Stimulated activated CD8-positive, alpha-beta memory T cell treated with anti-CD3 and anti-CD28 coated beads, Interleukin-15, amount 100 ng/mL, for 24 hours (primary cell): ENCODE measurements at places on chromosomes 4 and X.

DNA sequence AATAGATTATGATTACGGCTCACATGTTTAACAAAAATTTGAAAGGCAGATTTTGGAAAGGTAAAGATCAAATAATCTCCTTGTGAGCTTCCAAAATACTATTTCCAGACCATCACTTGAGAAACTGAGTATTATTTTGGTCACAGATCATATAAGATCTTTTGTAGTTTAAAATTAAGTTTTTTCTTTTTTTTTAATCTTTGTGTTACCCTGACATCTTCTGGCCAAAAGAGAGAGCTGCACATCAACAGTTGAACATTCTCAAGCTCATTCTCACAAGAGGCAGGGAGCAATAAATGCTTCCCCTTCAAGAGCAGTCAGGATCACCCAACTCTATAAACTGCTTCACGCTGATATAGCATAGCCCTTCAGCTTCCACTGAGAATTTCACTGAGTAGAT lies 15.9 kb downstream of the TMEM192 start:
- DNase-seq: no peak

DNA sequence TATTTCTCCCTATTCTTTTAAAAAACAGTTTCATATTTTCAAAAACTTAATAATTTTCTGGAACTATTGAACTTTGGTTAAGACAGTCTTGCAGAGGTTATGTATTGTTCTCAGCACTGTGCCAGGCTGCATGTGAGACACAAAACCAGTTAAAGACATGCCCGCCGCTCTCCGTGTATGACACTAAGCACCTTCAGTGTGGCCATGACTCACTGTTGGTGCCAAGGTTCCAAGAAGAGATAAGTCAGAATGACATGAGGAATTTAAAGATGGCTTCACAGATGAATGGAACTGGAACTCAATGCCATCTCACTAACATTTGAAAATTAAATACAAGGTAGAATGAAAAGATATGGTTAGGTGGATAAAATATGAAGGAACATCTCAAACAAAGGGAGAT lies 525.5 kb upstream of the ZFP42 start:
- DNase-seq: no peak

GRCh38 chr4:154492288-154492687 lies 689 bp upstream of the DCHS2 start:
- DNase-seq: no peak

GRCh38 chr4:74410272-74410671 lies 34.7 kb upstream of the AREG start:
- no peak for DNase-seq
